CD4-positive, alpha-beta T cell treated with Interleukin-15 for 4 hours (primary cell): ENCODE measurements at places on chromosomes 6 and 20.

- no peak for DNase-seq
Observed at GRCh38 chr20:62628691-62629090, 13.6 kb upstream of the SLCO4A1 start.

- no peak for DNase-seq
Observed at GRCh38 chr6:1745814-1746213, 136.1 kb downstream of the FOXC1 start.

DNA sequence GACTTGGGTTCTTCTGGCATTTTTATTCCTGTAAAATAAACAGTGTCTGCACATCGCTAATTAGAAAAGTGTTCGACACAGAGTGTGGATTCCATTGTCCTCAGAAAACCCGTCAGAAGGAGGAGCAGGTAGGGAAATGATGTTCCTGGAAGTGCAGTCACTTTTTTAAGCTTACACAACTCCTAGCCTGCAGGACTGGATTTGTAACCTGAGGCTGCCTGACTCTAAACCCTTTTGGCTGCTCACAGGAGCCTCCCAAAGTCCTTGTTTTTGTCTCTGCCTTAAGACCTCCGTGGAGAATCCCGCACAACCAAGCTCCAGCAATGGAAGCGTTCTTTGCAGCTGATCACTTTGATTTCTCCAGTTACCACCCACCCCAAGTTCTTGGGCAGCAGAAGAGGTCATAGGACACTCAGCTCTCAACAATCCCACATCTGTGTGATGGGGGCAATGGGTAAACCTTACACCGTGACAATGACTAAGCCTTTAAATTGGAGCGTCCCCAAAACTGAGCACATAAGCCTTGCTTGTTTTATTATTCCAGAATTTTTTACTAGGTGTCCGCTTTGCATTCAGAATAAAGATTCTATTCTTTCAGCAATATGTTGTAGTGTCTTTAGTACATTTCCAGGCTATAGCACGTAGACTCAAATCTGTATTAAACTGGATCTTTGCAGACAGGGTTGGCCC, 227.9 kb downstream of the TBXT start:
- DNase-seq: no peak

- no peak for DNase-seq
Observed at GRCh38 chr6:143689852-143690251, 12.1 kb downstream of the PHACTR2 start.

DNA sequence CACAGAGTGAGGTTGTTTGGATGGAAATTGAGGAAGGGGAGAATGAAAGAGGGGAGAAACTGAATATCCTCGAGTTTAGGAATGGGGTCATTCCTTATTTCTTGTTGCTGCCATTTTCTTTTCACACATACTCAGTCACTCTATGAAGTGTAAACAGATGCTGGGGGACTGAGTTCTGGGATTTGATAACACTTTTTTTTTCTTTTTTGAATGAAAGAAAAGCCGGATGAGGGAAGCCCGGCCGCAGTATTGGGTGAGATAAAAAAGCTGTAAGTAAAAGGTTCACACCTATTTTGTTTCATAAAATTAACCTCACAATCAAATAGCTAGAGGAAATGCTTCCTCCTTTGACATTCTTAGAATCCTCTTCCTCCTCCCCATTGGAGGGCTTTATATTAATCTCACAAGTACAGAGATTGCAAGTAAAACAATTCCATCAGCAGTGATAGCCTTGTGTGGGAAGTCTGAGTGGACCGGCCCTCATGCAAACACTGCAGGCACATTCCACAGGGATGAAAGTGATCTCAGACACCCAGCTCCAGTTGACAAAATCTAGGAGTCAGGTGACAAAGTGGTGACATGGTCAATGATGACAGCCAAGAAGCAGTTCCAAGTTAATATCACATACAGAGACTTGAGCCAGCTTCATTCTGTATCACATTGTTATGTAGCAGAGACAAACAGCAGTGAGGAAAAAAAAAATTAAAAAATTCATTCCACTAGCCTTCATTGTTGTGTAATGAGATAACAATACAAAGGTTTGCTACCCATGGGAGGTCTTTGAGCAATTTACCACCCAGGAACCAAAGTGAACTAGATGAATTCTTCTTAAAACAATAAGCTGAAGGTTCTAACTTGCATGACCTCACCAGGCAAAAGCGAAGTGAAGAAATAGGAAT, 391.1 kb upstream of the HSF2 start:
- no peak for DNase-seq
